ENCODE measurements at places on chromosomes 6 and 20. TPM values are rescaled to one million over a fixed set of nuclear protein-coding genes. Genes with fewer than 3 reads are reported as not detected.

The SPTLC3 gene
- total RNA-seq: 9.0 TPM

The POU5F1 gene
- total RNA-seq: 0.40 TPM

The RNF39 gene
- 2.6 TPM for total RNA-seq

The GABRR1 gene
- 0.24 TPM for total RNA-seq

The KHDC1 gene
- 0.88 TPM for total RNA-seq

The PPP1R3G gene
- total RNA-seq: 2.0 TPM

The IP6K3 gene
- 0.08 TPM for total RNA-seq

The C2 gene
- total RNA-seq: 2.9 TPM

GRCh38 chr6:133551847-133552341 is 310.7 kb downstream of the EYA4 start:
- no peak for ATAC-seq

- ATAC-seq: no peak
These were observed 35.4 kb downstream of the SLC16A10 start for GRCh38 chr6:111122458-111123286.

GRCh38 chr6:107972413-107973096 is 14.5 kb upstream of the SEC63 start:
- no peak for ATAC-seq

DNA sequence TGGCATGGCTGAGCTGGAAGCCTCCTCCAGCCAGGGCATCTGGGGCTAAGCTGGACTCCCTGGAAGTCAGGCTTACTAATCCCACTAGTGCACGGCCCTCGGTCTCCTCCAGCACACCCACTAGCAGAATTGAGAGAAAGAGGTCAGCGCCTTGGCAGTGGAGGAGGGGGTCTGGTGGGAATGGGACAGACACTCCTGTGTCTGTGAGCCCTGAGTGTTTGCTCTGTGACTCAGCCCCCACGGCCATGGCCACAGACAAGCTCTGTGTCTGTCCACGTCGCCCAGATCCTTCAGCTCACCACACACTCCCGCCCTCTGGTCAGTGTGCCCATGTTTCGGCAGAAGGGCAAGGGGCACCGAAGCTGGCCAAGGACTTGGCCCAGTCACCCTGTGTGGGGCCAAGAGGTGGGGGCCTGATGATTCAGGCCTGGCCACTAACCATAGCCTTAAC is 8.8 kb downstream of the MDFI start:
- no peak for ATAC-seq
